Cardiac muscle cell (in vitro differentiated cells and primary cell): ENCODE measurements at places on chromosomes 1 and 21. TPM values are rescaled to one million over a fixed set of nuclear protein-coding genes. Genes with fewer than 3 reads are reported as not detected.

- no peaks in the 10 kb centered on the region for H3K4me1 ChIP-seq
- DNase-seq: no peak
- H3K27me3 ChIP-seq: no peaks in the 10 kb centered on the region
- H3K36me3 ChIP-seq: no peaks in the 10 kb centered on the region
- no peak overlapping the region for H3K27ac ChIP-seq
These were observed 16.1 kb upstream of the CLDN8 start for GRCh38 chr21:30232011-30232410.

Gene LCE3D
- total RNA-seq: not detected in 2 replicates

DNA sequence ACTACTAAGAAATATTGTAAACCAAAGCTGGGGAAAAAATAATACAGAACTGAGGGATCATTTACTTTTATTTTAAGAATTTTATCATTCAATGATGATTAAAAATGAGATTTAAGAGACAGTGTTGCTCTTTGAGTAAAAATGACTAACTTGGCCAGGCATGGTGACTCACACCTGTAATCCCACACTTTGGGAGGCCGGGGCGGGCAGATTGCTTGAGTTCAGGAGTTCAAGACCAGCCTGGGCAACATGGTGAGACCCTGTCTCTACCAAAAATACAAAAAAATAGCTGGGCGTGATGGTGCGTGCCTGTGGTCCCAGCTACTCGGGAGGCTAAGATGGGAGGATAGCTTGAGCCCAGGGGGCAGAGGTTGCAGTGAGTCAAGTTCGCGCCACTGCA is 21.8 kb upstream of the PLEKHO1 start:
- H3K4me1 ChIP-seq: peaks cover 3% of the 10 kb centered on the region
- DNase-seq: no peak
- no peaks in the 10 kb centered on the region for H3K36me3 ChIP-seq
- no peak overlapping the region for H3K27ac ChIP-seq
- no peak overlapping the region for H3K4me3 ChIP-seq
- H3K27me3 ChIP-seq: no peaks in the 10 kb centered on the region

GRCh38 chr1:179881642-179882252 is 338 bp upstream of the TOR1AIP1 start:
- peaks cover 12% of the 10 kb centered on the region for H3K4me1 ChIP-seq
- peaks cover 19% of the 10 kb centered on the region for H3K36me3 ChIP-seq
- no peaks in the 10 kb centered on the region for H3K27me3 ChIP-seq
- DNase-seq: peak; percentile 96
- H3K27ac ChIP-seq: peak overlapping the region; percentile 98

GRCh38 chr1:158801396-158801795 is 20.4 kb upstream of the OR6N2 start:
- no peaks in the 10 kb centered on the region for H3K4me1 ChIP-seq
- DNase-seq: no peak
- no peaks in the 10 kb centered on the region for H3K36me3 ChIP-seq
- H3K27ac ChIP-seq: no peak overlapping the region
- no peak overlapping the region for H3K4me3 ChIP-seq

DNA sequence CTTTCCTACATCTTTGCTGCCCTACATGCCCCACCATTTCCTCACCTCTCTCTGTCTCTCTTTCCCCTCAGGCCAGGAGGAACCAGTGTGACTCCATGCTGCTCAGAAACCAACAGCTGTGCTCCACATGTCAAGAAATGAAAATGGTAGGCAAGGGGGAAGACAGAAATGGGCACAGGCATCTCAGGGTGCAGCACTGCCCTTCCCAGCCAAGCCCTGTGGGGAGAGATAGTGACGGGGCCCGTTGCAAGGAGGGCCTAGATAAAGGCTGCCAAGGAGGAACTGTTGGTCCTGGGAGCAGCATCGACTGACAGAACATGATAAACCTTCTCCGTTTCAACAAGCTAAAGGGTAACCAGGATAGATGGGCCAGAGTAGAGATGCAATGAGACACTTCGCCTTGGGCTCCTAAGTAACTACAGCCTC is 12.5 kb upstream of the PIGC start:
- peaks cover 35% of the 10 kb centered on the region for H3K4me1 ChIP-seq
- H3K36me3 ChIP-seq: no peaks in the 10 kb centered on the region
- DNase-seq: no peak
- H3K27me3 ChIP-seq: no peaks in the 10 kb centered on the region
- H3K27ac ChIP-seq: no peak overlapping the region

DNA sequence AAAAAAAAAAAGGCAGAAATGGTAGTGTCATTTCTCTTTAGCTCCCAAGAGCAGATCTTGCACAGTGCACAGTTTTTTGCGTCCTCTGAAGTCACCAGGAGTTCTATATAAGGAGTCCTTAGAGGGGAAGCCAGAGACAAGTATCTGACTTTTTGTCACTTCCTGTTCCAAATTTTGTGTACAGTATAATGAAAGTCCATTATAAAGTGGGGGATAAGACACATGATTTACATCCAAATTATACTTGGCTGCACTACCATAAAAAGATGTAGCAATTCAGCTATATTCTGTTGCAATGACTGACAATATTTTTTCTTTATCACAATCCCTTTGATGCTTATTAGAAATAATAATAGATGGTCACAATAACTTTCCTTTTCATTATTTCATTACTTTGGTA is 1276.9 kb upstream of the ADGRL2 start:
- no peak overlapping the region for H3K27ac ChIP-seq
- no peak overlapping the region for H3K4me3 ChIP-seq
- H3K27me3 ChIP-seq: no peaks in the 10 kb centered on the region
- H3K4me1 ChIP-seq: no peaks in the 10 kb centered on the region

DNA sequence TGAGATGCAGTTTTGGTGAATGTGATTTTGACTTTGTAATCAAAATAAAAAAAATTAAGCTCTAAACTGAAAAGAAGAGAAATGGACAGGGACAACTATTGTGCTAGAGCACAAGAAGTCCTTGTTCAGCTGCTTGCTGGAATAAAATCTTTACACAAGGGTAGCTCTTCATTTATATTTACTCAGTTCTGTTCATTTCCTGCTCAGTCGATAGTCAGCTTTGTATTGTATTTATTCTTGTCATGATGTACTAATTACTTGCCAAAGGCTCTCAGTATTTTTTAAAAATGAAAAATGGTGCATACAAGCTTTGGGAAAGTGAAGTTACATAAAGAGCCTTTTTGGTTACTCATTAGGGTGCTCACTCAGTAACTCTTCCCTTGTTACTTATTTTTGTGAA is 17.8 kb downstream of the F5 start:
- H3K4me3 ChIP-seq: no peak overlapping the region
- DNase-seq: no peak
- peaks cover 13% of the 10 kb centered on the region for H3K27me3 ChIP-seq
- no peaks in the 10 kb centered on the region for H3K36me3 ChIP-seq
- H3K4me1 ChIP-seq: no peaks in the 10 kb centered on the region
- no peak overlapping the region for H3K27ac ChIP-seq

- no peak overlapping the region for H3K4me3 ChIP-seq
- no peaks in the 10 kb centered on the region for H3K27me3 ChIP-seq
- no peak for DNase-seq
- peaks cover 3% of the 10 kb centered on the region for H3K4me1 ChIP-seq
- H3K27ac ChIP-seq: no peak overlapping the region
- H3K36me3 ChIP-seq: no peaks in the 10 kb centered on the region
These were observed 12.1 kb upstream of the LINGO4 start for GRCh38 chr1:151817353-151817730.

DNA sequence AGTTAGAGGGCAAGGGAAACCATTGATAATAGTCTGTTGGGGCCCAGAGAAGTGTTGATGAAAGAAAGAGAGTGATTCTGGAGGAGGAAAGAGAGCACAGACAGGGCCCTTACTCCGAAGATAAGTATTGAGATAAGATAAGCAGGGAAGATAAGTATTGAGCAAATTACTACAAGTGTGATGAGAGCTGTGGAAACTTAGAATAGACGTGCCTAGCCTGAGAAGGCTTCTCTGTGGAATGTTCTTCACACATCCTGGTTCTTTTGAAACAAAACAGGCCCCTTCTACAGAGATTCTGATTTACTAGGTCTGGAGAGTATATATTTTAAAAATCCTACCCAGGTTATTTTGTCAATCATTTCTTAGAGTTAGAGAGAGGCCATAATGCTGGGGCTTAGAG is 26.4 kb downstream of the FNBP1L start:
- peaks cover 26% of the 10 kb centered on the region for H3K27me3 ChIP-seq
- H3K27ac ChIP-seq: no peak overlapping the region
- H3K4me3 ChIP-seq: no peak overlapping the region
- DNase-seq: peak; percentile 62
- H3K36me3 ChIP-seq: no peaks in the 10 kb centered on the region

DNA sequence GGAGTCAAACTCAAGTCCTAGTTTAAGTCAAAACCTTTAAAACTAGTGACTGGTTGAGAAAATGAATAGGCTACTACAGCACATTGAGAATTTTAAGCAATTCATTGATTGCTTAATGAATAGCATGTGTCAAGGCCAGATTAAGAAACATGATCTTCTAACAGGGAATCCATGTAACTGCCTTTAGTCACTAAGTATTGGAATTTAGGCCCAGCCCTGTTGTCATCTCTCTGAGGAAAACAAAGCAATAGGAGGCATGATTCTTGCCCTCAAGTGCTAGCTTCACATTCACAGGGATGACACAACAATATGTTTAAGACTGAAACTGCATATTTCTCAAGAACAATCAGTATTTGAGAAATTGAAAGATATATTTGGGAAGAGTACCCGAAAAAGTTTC is 70.0 kb upstream of the PTGS2 start:
- H3K36me3 ChIP-seq: no peaks in the 10 kb centered on the region
- no peak overlapping the region for H3K4me3 ChIP-seq
- H3K27me3 ChIP-seq: no peaks in the 10 kb centered on the region
- DNase-seq: no peak

DNA sequence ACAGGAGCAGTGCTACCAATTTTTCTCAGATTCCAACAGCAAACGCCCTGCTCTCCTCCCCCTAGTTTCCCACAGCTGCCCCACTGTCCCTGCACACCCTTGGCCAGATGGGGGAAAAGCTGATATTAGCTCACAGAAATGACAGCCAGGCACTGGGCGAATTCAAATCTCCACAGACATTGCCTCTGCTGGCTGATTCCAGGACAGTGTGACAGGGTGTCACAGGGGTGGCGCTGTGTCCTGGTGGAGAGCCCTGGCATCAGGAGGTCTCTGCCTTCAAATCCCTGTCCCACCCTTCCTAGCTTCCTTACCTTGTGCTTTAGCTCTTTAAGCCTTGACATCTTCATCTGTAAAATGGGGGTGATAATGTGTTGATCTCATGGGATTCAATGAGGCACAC is 10.4 kb downstream of the OLIG1 start:
- no peaks in the 10 kb centered on the region for H3K36me3 ChIP-seq
- H3K27me3 ChIP-seq: peaks cover 39% of the 10 kb centered on the region
- no peak overlapping the region for H3K4me3 ChIP-seq
- no peaks in the 10 kb centered on the region for H3K4me1 ChIP-seq
- no peak for DNase-seq
- H3K27ac ChIP-seq: no peak overlapping the region

- no peak overlapping the region for H3K4me3 ChIP-seq
- H3K27ac ChIP-seq: no peak overlapping the region
- H3K36me3 ChIP-seq: no peaks in the 10 kb centered on the region
- peaks cover 4% of the 10 kb centered on the region for H3K27me3 ChIP-seq
These were observed 25.7 kb downstream of the AADACL4 start for GRCh38 chr1:12669529-12670068.

DNA sequence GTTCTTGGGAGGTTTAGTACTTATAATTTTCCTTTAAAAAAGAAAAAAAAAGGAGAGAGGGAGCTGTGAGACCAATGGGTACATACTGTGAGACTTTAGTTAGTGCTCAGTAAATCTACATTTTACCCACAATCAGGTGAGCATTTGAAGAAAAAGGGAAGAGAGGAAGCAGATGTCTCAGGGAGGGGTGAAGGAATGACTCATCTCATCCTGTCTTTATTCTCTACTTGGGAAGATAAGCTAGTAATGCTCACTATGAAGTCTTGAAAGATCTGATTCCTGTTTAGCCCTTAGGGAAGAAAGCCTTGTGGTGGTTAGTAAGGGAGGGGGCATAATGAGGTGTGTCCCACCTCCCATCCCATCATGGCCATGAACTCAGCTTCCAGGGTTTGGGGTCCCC is 112.6 kb downstream of the PLD5 start:
- H3K27me3 ChIP-seq: no peaks in the 10 kb centered on the region
- H3K4me3 ChIP-seq: no peak overlapping the region
- H3K36me3 ChIP-seq: no peaks in the 10 kb centered on the region
- H3K27ac ChIP-seq: no peak overlapping the region

DNA sequence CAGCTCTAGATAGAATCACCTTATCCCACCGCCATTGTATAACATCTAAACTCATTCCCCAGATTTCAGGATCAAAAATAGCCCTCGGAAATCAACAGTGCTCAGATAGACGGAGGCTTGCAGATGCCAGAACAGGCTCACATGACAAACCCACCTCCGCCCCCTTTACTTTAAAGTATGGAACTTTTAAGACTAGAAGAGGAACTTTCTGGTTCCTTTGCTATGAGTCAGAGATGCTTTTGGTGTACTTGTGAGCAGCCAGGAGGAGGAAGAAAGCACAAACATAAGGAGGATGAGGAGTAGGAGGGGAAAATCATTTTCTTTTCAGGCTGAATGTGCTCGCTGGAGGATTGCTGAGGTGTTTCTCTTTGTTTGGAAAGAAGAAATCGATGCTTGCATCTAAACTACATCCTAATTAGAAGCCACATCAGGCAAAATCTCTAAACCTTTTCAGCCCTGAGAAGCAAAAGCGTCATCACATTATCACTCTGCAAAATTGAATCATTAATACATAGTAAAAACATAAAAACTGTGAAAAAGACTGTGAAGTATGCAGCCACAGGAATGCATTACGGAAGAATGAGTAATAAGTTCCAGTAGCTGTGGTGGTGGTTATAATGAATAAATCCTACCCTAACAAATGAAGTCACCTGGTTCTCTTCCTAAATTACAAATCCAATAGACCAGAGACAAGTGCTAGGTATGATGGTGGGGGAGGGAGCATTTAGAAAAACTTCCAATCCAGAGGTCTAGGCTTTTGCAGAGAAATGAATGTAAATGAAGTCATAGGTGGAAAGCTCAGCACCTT is 251.3 kb downstream of the KCNH1 start:
- no peaks in the 10 kb centered on the region for H3K36me3 ChIP-seq
- no peaks in the 10 kb centered on the region for H3K27me3 ChIP-seq
- no peak for DNase-seq
- no peak overlapping the region for H3K4me3 ChIP-seq
- no peak overlapping the region for H3K27ac ChIP-seq

Gene CFHR5
- total RNA-seq: 0.39 TPM in 1 of 2 replicates, not detected in the other

GRCh38 chr1:22944346-22945055 is 28.2 kb downstream of the LACTBL1 start:
- H3K27me3 ChIP-seq: no peaks in the 10 kb centered on the region
- no peak overlapping the region for H3K4me3 ChIP-seq
- no peak for DNase-seq
- no peak overlapping the region for H3K27ac ChIP-seq
- no peaks in the 10 kb centered on the region for H3K4me1 ChIP-seq
- H3K36me3 ChIP-seq: no peaks in the 10 kb centered on the region

- no peak overlapping the region for H3K27ac ChIP-seq
- DNase-seq: no peak
- H3K4me3 ChIP-seq: no peak overlapping the region
- H3K27me3 ChIP-seq: no peaks in the 10 kb centered on the region
- no peaks in the 10 kb centered on the region for H3K4me1 ChIP-seq
These were observed 384.7 kb downstream of the LRRIQ3 start for GRCh38 chr1:73813236-73813635.

Gene NR1I3
- total RNA-seq: 0.33 TPM in 1 of 2 replicates, not detected in the other
